ENCODE measurements at places on chromosomes 2 and 18. TPM values are rescaled to one million over a fixed set of nuclear protein-coding genes. Genes with fewer than 3 reads are reported as not detected.

The ANKZF1 gene
- total RNA-seq, result 71.0 TPM

The NOSTRIN gene
- 16.5 TPM for total RNA-seq

- peaks cover 57% of the 10 kb centered on the region for H3K4me1 ChIP-seq
- H3K36me3 ChIP-seq, result no peaks in the 10 kb centered on the region
- DNase-seq, result no peak
Measured at GRCh38 chr2:12032975-12033374, 286.5 kb downstream of the LPIN1 start.

The LOXHD1 gene
- total RNA-seq, result 2.4 TPM

DNA sequence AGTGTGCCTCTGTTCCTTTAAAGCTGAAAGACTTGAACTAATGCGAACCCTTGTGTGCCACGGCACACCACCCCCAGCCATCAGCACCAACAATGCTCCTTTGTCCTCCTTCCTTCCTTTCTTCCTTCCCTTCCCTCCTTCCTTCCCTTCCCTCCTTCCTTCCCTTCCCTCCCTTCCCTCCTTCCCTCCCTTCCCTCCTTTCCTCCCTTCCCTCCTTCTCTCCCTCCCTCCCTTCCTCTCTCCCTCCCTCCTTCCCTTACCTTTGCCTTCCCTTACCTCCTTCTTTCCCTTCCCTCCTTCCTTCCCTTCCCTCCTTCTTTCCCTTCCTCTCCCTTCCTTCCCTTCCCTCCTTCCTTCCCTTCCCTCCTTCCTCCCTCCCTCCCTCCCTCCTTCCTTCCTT lies 208.3 kb upstream of the PXDN start:
- no peak overlapping the region for H3K4me3 ChIP-seq
- H3K27me3 ChIP-seq, result peaks cover 9% of the 10 kb centered on the region
- no peak overlapping the region for H3K27ac ChIP-seq
- DNase-seq, result no peak
- H3K36me3 ChIP-seq, result no peaks in the 10 kb centered on the region

DNA sequence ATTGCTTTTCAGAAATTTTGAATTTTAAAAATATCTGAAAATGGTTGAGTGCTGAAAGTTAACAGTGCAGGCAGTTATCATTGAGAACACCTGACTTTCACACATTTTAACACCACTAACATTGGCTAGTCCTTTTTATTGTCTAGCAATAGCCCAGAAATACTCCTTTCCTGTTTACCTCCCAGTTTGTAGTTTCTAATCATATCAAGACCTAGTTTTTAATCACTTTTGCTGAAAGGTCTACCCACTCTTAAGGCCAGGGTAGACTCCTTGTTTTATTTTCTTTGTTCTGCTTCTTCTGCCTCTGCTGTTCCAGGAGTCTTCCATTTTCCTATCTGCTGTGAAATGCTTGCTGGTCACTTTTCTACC lies 72.1 kb downstream of the UBE2E3 start:
- no peak overlapping the region for H3K4me3 ChIP-seq
- H3K27ac ChIP-seq, result no peak overlapping the region
- no peak for DNase-seq
- H3K27me3 ChIP-seq, result no peaks in the 10 kb centered on the region

GRCh38 chr18:55781481-55781957 lies 193.5 kb upstream of the TCF4 start:
- H3K4me3 ChIP-seq, result no peak overlapping the region
- H3K27me3 ChIP-seq, result peaks cover 3% of the 10 kb centered on the region
- no peak overlapping the region for H3K27ac ChIP-seq
- DNase-seq, result no peak

- H3K36me3 ChIP-seq, result no peaks in the 10 kb centered on the region
- no peaks in the 10 kb centered on the region for H3K4me1 ChIP-seq
- no peak for DNase-seq
Measured at GRCh38 chr2:7665880-7666279, 748.7 kb downstream of the RNF144A start.

The ERBB4 gene
- 0.86 TPM for total RNA-seq

GRCh38 chr2:172323861-172324597 lies 103.4 kb upstream of the ITGA6 start:
- no peaks in the 10 kb centered on the region for H3K27me3 ChIP-seq
- no peaks in the 10 kb centered on the region for H3K36me3 ChIP-seq
- no peak overlapping the region for H3K4me3 ChIP-seq

The ZNF516 gene
- total RNA-seq, result 58.4 TPM

GRCh38 chr18:24491927-24492834 lies 31.7 kb downstream of the HRH4 start:
- peak overlapping the region; percentile 46 for H3K27ac ChIP-seq
- no peak overlapping the region for H3K4me3 ChIP-seq
- no peaks in the 10 kb centered on the region for H3K36me3 ChIP-seq
- DNase-seq, result peak; percentile 80

- H3K4me1 ChIP-seq, result no peaks in the 10 kb centered on the region
- no peaks in the 10 kb centered on the region for H3K27me3 ChIP-seq
- H3K4me3 ChIP-seq, result no peak overlapping the region
- H3K27ac ChIP-seq, result no peak overlapping the region
- no peaks in the 10 kb centered on the region for H3K36me3 ChIP-seq
- DNase-seq, result no peak
Measured at GRCh38 chr2:45047301-45047700, 38.0 kb upstream of the SIX2 start.

DNA sequence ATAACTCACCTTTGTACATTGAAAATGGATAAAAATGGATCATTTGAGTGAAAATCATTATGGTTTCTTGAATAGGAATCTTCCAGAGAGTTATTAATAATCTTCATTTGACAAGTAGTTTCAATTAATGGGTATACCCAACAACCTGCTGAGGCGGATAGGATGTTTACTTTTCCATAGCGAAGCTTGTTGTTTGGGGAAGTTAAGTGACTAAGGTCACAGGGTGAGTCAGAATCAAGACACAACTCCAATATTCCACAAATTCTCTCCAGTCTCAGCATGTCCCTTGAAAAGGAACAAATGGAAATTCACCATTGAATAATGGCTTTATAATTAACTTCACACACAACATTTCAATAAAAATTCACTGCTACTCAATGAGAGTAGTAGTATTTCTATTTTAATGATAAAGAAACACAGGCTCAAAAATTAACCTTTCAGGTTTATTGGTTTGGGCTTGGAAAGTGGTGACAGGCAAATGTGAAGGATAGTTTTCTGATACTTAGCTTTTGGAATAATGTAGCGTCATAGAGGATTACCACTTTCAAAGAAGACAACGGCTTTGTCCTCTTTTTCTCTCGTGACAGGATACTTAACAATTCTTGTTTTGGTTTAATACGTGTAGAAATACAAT lies 211.3 kb downstream of the GPD2 start:
- no peaks in the 10 kb centered on the region for H3K36me3 ChIP-seq
- H3K27ac ChIP-seq, result no peak overlapping the region
- H3K4me3 ChIP-seq, result no peak overlapping the region
- H3K4me1 ChIP-seq, result no peaks in the 10 kb centered on the region

The DES gene
- 17.4 TPM for total RNA-seq

- no peak for DNase-seq
- H3K27ac ChIP-seq, result peak overlapping the region; percentile 96
- peaks cover 44% of the 10 kb centered on the region for H3K4me1 ChIP-seq
- H3K4me3 ChIP-seq, result peak overlapping the region; percentile 92
Measured at GRCh38 chr2:197515315-197515738, 539 bp upstream of the MOB4 start.

GRCh38 chr2:236744716-236745115 lies 175.1 kb downstream of the ACKR3 start:
- no peak overlapping the region for H3K27ac ChIP-seq
- H3K27me3 ChIP-seq, result no peaks in the 10 kb centered on the region
- peaks cover 3% of the 10 kb centered on the region for H3K4me1 ChIP-seq
- no peak overlapping the region for H3K4me3 ChIP-seq
- DNase-seq, result no peak
- no peaks in the 10 kb centered on the region for H3K36me3 ChIP-seq

DNA sequence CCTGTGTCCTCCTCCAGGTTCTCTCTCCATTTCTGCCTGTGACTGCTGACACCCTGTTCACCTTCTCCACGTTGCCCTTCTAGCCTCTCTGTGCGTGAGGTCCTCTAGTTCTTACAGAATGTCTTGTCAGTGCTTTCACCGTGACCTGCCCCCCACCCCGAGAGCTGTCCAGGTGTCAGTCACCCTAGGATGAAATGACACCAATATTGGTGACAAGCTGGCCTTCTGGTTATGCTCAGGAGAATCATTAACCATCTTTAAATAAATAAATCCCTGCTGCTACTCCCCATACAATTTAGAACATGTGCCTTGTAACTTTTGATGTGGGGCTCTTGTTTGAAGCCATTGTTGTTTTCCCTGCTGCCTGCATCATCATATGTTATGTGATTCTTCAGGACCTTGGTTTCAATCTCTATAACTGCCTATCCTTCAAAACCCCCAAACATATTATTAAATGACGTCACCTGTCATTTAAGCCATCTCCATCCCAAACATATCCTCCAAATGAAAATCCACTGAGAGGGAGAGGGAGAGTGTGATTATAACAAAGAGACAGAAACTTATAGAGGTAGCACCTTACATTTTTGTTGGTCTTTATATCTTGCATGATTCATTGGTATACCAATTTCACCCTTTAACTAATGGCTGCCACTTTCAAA lies 496.3 kb downstream of the PARD3B start:
- H3K4me1 ChIP-seq, result no peaks in the 10 kb centered on the region
- no peak overlapping the region for H3K27ac ChIP-seq
- no peak for DNase-seq
- no peaks in the 10 kb centered on the region for H3K27me3 ChIP-seq
- no peak overlapping the region for H3K4me3 ChIP-seq

The ASB3 gene
- total RNA-seq, result 21.9 TPM

DNA sequence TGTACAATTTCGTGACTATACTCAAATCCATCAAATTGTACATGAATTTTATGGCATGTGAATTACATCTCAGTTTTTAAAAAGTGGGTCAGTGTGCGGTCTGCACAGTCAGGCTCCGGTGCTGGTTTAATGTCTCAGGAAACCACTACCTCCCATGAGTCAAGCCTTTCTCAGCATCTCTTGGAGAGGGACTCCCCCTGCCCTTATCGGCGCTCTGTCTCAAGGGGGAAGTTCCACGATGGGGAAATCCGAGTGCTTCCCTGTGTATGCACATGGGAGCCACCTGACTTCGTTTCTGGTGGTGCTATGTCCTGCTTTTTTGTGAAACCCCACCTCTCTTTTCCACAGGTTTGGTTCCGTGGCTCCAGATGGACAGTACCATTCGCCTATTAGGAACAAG lies 72.5 kb downstream of the ACOXL start:
- no peak overlapping the region for H3K27ac ChIP-seq
- no peaks in the 10 kb centered on the region for H3K27me3 ChIP-seq
- DNase-seq, result no peak
- no peaks in the 10 kb centered on the region for H3K36me3 ChIP-seq
- H3K4me1 ChIP-seq, result peaks cover 18% of the 10 kb centered on the region
- no peak overlapping the region for H3K4me3 ChIP-seq

The WIPF1 gene
- total RNA-seq, result 153 TPM

- peak; percentile 62 for DNase-seq
- H3K36me3 ChIP-seq, result no peaks in the 10 kb centered on the region
- no peaks in the 10 kb centered on the region for H3K27me3 ChIP-seq
- no peak overlapping the region for H3K4me3 ChIP-seq
Measured at GRCh38 chr2:127193164-127193966, 26.7 kb downstream of the CYP27C1 start.

- H3K27ac ChIP-seq, result no peak overlapping the region
- DNase-seq, result peak; percentile 22
- no peaks in the 10 kb centered on the region for H3K36me3 ChIP-seq
- no peaks in the 10 kb centered on the region for H3K4me1 ChIP-seq
- no peaks in the 10 kb centered on the region for H3K27me3 ChIP-seq
- H3K4me3 ChIP-seq, result no peak overlapping the region
Measured at GRCh38 chr2:128390991-128391630, 72.4 kb upstream of the HS6ST1 start.

DNA sequence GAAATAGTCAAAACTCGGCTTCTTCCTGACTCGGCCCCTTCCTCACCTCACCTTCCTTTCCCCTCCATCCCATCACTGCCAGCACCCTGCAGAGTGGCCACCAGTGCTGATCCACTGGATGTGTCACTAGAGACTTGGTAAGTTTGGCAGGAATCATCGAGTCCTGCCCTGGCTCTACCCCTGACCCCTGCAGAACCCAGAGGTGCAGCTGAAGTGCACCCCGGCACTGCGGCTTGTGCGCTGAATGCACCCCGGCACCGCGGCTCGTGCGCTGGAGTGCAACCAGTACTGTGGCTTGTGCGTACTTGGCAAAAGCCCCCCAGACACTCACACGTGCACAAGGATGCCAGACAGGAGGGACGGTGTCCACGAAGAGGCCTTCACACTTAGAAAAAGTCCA lies 206.5 kb downstream of the SNTG2 start:
- H3K4me3 ChIP-seq, result no peak overlapping the region
- peaks cover 9% of the 10 kb centered on the region for H3K4me1 ChIP-seq
- H3K36me3 ChIP-seq, result no peaks in the 10 kb centered on the region
- H3K27ac ChIP-seq, result no peak overlapping the region
- DNase-seq, result no peak

The SULT6B1 gene
- not detected for total RNA-seq

The PJVK gene
- total RNA-seq, result 2.1 TPM

The UCN gene
- total RNA-seq, result 2.4 TPM
